ENCODE measurements at places on chromosomes 11 and 22.

- DNase-seq: no peak
Observed at GRCh38 chr11:44264761-44265160, 45.2 kb downstream of the ALX4 start.

DNA sequence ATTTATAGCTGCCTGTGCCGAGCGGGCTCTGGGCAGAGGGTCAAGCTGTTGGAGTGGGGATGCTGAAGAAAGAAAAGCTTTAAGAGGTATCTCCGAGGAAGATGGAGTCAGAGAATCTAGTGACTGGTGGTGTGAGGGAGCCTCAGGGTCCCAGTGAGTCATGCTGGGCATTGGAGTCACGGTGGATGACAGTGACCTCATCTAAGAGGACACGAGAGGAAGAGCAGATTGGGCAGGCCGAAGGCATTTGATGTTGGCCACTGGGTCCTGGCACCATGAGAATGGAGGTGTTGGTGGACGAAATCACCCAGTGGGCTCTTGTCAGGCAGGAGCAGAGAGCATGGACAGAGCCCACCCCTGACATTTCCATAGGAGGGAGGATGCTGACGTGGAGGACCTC, 68.4 kb downstream of the TBC1D22A start:
- DNase-seq: no peak

DNA sequence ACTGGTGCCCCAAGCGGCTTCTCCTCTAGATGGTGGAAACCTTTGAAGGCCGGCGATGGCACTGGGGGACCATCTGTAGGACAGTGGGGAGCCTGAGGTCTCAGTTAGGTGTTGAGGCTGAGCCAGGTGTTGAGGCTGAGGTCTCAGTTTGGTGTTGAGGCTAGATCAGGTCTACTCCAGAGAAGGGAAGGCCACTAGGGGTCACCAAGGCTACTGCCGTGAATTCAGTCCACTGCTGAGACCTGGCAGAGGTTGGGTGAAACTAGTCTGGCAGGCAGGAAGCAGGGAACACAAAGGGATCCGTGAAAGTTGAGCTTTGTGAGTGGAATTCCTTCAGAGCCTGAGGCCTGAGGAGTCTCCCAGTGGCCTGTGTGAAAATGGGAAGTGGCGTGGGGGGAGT, 123.8 kb upstream of the FGF3 start:
- DNase-seq: no peak

DNA sequence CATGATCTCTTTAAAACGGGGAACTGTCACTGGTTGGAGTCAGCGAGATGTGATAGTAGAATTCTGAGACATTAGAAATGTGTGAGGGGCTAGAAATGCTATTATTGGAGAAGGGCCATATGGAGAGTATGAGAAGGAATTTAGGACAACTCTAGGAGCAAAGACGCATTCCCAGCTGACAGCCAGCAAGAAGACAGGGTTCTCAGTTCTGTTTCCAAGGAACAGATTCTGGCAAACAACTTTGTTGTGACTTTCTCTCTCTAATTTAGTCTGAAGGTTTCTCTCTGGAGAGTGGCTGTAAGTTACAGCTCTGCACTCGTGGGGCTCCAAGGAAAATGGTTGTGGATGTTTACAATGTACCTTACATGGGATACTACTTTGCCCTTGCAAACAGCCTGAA, 876.3 kb downstream of the FAM181B start:
- no peak for DNase-seq

DNA sequence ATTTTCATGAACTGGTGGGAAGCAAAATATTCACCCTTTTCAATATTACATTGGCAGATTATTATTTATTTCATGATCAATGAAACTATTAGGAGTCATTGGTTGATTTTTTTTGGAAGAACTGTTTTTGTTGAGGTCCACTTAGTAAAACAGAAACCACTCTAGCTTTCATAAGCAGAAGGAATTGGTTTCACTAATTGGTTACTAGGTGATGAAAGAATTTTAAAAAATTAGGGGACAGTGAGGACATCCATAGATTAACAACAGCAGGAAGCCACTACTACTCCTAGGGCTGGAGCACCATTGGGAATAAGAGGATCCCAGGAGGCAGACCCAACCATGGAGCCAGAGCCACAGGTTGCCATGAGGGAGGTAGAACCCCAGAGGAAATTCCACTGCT, 74.4 kb upstream of the KCNA4 start:
- DNase-seq: no peak

DNA sequence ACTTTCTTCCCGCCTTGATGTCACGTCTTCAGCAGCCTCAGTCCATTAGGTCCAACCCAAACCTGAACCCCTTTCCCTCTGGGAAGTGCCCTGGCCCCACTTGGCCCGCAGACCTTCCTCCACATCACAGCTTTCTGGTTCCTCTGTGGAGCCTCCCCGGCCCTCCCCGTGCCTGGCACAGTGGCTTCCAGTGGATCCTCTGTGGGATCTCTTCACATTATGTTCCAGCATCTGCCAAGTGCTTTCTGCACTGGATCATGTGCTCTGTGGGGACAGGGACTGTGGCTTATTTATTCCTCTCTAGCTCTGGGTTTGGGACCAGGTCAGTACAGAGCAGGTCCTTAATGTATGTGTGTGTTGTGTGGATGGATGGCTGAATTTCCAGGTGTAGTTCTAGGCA, 30.9 kb downstream of the POLR3H start:
- no peak for DNase-seq

DNA sequence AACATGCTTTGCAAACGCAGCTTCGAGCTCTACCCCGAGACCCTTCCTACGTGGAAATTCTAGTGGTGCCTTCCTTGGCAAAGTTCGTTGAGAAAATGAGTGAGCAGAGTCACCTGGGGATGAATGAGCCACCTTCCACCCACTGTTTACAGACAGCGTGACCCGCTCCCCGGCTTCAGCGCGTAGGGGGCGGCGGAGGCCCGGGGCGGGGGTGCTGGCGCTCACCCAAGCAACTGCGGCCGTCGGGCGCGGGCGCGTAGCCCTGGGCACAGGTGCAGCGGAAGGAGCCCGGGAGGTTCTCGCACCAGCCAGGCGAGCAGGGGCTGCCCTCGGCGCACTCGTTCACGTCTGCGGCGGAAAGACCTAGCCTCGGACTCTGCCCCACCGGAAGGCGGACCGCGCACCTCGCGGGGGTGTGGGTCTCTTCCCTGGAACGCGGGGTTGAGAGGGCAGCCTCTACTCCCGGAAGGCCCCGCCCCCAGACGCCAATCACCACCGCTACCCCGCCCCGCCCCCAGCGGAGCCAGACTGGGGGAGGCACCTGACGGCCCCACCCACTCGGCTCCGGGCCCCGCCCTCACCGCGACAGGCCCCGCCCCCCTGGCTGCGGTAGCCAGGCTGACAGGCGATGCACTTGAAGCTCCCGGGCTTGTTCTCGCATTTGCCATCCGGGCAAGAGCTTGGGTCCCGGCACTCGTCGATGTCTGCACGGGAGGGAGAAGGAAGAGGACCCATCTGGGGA, 11.8 kb downstream of the LTBP3 start:
- peak; percentile 94 for DNase-seq

- no peak for DNase-seq
Observed at GRCh38 chr11:76524919-76525318, 80.1 kb downstream of the EMSY start.

DNA sequence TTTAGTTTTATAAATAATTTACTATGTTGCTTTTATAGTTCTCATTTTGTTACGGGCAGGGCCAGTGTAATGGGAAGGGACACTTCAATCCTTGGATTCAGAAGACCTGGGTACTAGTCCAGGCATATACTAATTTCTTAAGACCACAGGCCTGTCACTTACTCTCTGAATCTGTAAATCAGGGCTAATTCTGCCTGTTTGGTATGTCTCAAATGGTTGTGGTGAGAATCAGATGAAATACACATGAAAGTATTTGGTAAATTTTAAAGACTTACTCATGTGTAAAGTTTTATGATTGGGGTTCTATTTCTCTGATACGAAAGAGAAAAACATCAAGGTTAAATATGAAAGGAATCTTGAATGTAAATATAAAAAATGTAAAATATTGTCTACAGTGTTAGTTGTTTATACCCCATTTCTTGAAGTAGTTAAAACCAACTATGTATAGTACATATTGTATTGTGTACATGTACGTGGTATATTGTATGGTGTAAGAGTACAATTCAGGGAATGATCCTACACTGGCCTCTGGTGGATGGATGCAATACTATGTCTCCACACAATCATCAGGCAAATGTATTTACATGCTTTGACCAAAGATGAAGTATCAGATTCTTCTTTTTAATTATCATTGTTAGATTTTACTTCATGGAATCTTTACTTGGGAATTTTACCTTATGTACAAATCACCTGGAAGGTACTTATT, 24.5 kb upstream of the RAG2 start:
- DNase-seq: peak; percentile 45

GRCh38 chr11:3957437-3957836, 102.0 kb downstream of the STIM1 start:
- DNase-seq: no peak

Measured in hematopoietic multipotent progenitor cell treated with erythropoietin and hydrocortisone succinate and interleukin-3 and kit ligand, for 15 days (in vitro differentiated cells).